Liver (tissue), 10 donors: ENCODE measurements at places on chromosomes 3 and 15.

DNA sequence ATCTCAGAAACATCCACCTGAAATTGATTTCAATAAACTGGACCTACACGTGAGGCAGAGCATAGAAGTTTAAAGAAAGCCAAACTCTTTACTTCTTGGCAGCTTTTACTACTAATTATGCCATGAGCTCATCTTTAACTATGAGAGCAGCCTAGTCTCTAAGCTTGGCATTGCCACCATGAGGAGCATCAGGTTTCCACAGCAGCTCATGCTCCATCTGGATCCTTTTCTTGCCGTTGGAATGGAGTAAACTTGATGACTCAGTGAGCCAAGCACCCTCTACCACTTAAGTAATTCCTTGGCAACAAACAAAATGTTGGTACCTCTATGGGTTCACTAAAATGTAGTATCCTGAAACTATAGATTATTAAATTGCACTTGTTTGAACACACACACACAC is 583.2 kb downstream of the EPHA3 start:
- DNase-seq, result no peak

GRCh38 chr15:81853150-81853748 is 192.6 kb downstream of the MEX3B start:
- no peak for DNase-seq

DNA sequence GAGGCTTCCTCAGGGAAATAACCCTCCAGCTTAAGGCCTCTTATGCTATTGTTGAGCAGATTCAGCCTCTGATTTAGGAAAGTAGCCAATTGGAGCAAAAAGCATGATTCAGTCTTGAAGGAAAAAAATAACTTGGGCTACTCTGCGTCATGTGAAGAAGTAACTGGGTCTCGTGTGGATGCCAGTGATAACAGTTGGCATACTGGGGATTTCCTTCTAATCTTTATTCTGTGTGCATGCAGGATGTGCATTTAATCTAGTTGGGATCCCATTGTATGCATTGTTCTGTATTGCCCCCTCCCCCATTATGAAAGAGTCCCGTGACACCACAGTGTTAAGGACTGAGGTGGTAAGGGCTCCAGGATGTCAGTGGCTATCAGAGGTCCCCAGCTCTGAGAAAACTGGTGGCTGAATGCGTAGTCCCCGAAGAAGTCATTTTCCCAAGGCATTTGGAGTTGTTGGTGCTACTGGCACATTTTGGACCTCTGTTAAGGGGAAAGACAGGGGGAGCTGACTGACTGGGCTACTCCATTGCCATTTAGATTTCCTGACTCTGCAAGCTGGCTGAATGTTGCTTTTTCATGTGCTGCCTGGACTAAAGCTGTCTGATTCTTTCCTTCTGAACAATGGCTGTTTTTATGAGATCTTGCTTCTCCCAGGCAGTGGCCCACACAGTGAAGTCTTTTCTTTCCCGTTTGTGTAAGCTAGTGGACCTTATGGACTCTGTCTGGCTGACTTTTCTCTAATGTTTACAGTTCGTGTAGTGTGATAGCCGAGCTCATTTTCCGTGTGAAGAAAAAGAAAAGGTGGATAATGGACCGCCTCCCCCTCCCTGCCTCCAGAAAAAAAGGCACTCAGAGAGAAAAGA is 38.4 kb upstream of the TRAK1 start:
- DNase-seq, result no peak

DNA sequence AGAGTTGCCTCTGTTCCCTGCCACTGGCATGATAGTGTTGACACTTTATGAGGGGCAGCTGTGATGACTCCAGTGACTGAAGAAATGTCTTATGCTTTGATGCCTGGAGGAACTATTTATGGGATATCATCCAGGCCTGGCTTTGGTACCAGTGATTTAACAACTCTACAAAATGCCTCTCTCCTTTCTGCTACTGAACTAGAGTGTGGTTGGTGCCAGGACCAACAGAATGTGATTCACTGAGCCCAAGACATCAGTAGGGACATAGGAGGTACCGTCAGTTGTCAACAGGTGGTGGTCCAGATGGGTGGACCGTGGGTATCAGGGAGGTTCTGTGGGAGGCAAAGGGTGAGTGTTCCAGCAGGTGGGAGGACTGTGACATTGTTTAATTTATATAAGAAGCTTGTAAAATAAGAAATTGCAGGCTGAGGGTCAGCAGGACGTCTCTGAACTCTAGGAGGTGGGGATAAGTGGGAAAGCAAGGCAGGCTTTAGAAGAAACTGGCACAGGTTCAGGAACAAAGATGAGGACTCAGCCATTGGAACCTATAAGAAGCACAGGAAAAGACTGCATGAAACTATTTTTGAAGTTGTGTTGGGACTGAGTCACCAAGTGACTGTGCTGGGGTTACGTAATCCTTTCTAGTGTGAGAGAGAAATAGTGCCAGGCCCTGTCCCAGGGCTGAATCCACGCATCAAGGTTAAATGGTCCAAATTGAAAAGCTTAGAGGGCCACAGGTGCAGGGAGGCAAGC is 28.5 kb upstream of the SLC7A14 start:
- DNase-seq, result no peak

- no peak for DNase-seq
Observed at GRCh38 chr15:81363718-81364500, 10.1 kb downstream of the TMC3 start.

- no peak for DNase-seq
Observed at GRCh38 chr15:58994906-58995453, 7.5 kb downstream of the RNF111 start.

DNA sequence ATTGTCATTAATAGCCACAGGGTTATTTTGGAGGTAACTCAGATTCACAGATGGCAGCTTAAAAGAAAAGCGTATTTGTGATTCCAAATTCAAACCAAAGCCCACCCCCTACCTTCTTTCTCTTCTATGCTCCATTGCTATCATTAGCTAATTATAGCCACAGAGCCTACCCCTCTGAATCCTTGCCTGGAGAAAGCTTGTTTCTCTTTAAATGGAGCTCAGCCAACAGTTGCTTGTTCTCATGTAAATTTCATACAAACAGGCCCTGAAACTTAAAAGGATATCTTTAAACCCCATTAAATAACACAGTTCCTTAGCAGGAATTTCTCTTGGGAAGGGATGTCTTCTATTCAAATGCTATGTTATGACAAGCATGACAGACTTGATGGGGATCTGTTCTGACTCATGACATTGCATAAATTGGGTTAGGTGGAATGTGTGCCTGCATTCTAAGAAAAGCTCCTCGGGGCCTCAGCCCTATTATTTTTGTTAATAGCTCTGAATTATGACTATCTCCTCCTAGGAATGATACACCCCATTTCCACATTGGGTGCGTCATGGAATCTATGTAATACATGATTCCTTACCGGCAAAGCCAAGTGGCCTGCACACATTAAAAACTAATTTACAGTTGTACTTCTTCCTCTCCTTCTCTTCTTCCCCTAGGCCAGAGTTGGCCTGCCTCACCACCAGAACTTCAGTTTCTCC is 265.8 kb downstream of the TAFA4 start:
- DNase-seq, result no peak
